ENCODE measurements at places on chromosomes 5 and 9.
A peak's percentile ranks its signal among the peaks of the same experiment; 100 is the strongest.

DNA sequence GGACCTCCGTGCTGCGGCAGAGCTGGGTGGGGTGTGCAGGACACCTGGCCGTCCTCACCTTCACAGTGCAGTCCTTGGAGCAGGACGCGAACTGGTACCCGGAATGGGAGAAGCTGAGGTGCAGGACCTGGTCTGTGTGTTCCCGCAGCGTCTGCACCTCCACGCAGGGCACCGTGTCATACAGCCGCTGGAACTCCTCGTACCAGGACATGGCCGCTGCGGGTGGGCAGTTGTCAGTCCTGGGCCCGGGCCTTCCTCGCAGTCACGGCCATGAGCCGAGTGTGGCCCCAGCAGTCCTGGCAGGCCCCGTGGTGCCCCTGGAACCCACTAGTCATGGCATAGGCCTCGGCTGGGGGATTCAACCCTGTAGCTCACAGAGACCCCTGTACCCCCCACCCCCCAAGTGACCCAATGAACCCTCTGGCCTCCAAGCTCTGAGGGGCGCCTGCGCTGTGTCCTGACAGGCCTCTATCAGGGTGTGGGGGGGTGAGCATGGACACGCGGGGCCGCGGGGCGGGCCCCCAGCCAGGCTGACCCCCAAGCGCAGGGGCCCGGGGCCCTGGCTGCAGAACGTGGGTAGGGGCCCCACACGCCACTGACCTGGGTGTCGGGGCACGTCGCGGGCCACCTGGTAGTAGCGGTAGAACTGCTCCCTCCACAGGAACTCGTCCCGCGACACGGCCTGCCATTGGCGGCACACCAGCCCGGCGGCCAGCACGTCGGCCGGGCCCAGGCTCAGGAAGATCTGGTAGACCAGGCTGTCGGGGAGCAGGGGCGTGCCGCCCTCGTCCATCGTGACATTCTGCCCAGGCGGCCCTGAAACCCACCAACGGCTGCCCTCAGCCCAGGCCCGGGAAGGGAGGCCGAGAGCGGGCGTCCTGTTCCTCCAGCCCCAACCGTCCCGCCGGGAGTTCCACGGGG, 987 bp downstream of the FBXW5 start:
- DNase-seq, result peak; percentile 81

GRCh38 chr9:117392992-117393391, 21.9 kb downstream of the ASTN2 start:
- DNase-seq, result no peak

GRCh38 chr5:149001162-149001561, 61.7 kb downstream of the SH3TC2 start:
- no peak for DNase-seq

DNA sequence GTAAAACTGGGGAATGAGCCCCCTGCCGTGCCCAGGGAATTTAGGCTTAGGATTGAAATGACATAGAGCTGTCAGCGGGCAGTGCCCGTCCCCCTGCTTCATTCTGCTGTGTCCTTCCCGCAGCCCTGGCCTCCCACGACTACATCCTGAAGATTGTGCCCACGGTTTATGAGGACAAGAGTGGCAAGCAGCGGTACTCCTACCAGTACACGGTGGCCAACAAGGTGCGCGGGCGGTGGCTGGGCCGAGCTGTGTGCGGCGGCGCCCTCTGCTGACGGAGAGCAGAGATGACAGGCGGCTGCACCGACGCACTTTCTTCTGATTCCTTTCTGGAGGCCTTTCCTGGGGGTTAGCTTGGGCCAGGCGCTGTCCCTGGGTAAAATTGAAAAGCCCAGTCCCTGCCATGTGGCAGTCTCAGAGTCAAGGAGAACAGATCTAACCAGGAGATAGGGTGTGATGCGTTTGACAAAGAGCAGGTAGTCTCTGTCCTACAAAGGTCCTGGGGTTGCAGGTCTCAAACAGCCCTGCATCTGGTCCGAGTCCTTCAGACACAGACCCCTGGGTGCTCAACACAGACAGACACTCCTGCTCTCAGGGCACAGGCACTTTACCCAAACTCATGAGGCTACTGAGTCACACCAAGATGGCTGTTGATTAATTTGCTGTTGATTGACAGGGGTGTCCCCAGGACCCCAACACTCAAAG, 26.8 kb upstream of the RPL26L1 start:
- DNase-seq, result peak; percentile 80

GRCh38 chr5:16311666-16312065, 132.1 kb upstream of the MARCHF11 start:
- DNase-seq, result no peak

DNA sequence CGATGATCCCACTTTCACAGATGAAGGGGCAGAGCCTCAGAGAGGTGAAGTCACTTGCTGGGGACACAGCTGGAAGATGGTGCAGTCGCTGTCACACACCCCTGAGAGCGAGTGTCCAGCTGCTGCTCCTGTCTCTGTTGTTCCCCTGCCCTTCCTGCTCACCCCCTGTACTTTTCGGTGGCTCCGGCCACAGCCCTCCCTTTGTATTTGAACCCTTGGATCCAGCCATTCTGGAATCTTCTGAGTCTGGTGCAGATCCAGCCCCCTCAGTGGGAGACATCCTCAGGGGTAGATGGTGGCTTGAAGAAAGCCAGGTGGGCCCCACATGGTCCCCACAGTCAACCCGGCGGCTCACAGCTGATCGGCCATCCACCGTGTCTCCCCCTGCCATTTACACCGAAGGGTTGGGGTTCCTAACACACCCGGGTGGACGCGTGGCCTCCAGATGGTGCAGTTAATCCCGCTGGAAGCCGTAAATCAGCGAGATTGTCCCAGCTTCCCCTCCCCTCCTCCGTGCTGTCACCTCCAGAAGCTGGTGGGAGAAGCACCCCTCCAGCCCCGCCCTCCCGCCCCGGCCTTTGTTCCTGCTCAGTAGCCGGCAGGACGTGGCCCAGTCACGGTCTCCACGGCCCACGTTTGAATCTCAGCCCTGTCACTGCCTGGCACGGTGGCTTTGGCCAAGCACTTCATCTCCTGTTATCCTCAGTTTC, 204.8 kb downstream of the C9orf50 start:
- no peak for DNase-seq

DNA sequence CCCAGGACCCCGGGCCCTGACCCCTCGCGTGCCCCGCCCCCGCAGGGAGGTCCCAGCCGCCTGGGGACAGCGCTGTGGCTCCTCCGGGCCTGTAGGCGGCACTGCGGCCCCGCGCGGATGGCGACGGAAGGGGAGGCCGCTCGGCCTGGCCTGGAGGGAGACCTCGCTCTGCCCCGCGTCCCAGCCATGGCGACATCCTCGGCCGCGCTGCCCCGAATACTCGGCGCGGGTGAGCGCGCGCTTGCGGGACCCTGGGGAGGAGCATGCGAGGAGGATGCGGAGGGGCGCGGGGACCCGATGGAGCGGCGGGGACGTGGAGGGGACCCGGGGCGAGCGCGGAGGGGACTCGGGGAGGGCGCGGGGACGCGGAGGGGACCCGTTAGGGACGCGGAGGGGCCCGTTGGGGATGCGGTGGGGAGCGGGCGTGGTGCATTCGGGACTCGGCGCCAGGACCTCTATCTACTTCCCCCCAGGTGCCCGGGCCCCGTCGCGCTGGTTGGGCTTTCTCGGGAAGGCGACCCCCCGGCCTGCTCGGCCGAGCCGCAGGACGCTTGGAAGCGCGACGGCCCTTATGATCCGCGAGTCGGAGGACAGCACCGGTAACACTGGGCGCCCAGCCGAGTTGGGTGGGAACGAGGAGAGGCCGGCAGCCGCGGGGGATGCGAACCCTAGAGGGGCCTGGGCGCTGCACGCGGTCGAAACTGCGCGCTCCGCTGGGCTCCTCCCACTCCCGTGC, at the start of gene MRPS2:
TSS of gene MRPS2 (plus strand) at position 158 of the 736 bp plus-strand sequence. CDS start at position 187, 29 bp downstream.
- peak; percentile 96 for DNase-seq

DNA sequence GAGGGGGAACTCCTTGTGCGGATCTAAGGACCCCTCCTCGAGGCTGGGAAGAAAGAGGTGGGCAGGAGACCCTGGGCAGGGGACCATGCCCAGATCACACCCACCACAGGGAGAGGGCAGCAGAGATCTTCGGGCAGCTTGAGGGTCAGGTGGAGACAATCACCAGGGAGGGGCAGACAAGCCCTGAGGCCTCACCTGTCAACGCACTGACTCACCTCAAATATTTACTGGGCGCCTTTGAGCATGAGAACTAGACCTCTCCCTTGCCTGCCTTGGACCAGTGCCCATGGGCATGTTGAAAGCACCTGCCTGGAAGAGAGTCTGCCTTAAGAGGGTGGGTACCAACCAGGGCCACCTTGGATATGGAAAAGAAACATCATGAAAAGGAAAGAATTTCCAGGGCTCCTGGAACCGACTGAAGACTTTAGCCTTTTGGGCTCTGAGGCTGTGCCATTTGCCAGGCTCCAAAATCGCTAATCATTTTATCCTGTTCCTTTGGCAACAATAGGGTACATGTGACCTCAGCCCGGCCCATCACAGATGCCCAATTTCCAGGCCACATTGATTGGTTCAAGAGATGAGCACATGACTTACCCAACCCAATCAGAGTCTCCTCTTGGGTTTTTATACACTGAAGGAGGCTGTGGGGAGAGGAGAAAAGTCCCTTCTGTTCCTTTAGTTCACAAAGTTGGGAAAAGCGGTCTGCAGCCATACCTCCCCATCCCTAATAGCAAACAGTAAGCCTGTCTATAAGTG, 10.4 kb upstream of the SPINK4 start:
- no peak for DNase-seq

- DNase-seq, result no peak
Measured at GRCh38 chr5:9474219-9475002, 71.5 kb downstream of the SEMA5A start.

DNA sequence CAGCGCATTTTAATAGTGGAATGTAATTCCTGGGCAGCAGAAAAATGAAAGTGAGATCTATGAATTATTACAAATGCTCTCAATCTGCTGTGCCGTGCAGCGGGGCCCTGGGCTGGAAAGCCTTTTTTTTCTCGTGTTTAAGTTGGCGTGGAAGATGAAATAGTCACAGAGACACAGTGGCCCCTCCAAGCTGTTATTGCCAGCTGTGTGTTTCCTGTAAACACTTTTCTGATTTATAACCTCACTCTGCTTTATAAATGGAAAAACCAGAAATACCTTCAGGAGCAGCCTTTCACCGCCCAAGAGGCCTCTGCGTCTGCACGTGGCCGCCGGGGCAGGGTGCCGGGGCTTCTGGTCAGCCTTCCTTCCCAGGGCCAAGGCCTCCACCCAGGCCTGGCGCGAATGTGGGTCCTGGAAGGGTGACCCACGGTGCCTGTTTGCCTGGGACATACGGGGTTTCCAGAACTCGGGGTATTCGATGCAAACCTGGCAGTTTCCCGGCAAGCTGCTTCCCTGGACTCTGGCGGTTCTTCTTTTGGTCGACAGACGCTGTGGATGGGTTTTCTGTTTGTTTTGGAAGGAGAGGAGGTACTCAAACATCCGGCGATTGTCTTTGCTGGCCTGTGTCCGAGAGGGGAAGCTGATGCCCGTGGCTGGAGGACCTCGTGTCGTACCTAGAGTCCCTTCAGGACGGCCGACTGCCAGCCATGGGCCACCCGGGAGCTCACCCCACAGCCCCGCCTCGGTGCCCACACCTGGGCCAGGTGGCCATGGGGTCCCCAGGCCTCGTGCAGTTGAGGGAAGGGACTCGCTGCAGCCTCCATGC, 256.7 kb downstream of the PARP8 start:
- no peak for DNase-seq

DNA sequence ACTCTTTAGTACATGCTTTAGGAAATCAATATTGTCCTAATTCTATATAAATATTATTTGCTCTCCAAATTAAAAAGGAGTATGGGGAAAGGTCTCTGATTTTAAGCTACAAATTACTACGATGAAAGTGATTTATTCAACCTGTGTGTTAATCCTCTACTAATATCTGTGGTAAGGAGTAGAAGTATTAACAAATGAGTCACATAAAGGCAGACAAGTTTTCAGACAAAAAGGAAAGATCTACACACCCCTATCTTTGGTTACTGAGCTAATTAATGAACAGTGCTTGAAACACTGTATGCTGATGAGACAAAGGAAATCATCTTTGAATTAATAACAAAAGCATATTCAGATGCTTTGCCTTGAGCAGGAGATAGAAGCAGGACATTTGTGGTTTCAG, 15.9 kb downstream of the LOX start:
- no peak for DNase-seq

DNA sequence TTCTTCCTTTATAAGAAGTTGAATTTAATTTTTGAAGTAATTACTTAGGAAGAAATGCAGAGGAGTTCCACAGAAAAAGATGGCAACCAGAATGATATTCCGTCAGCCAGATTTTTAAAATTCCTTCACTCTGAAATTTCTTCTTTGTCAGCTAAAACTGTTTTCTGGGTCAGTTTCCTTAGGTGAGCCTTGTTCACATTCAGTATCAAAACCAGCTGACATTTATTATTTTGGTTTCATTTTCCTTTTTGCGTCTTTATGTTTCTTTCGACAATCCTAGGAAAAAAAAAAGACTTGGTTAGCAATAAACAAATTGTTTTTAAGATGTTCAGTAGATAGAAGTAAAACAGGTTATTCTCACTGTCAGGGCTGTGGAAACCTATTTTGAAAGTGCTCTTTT, 4.1 kb upstream of the IARS1 start:
- DNase-seq, result no peak

DNA sequence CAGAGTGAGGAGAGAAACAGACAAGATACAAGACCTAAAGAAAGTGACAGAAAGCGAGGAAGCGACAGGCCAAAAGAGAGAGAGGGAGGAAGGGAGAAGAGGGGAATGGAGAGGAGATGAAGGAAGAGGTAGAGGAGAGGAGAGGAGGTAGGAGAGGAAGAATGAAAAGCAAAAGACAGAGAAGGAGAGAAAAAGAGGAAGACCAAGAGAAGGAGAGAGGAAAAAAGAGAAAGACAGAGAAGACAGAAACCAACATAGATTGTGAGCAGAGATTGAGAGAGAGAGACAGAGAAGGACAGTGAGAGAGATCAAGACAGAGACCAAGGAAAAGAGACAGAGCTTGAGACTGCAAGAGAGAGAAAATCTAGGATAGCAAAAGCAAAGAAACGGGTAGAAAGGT, 58.6 kb upstream of the FNIP1 start:
- DNase-seq, result no peak

GRCh38 chr5:95746722-95747679, 15.9 kb downstream of the RHOBTB3 start:
- DNase-seq, result no peak

- no peak for DNase-seq
Measured at GRCh38 chr9:87250205-87250604, 247.5 kb upstream of the DAPK1 start.

DNA sequence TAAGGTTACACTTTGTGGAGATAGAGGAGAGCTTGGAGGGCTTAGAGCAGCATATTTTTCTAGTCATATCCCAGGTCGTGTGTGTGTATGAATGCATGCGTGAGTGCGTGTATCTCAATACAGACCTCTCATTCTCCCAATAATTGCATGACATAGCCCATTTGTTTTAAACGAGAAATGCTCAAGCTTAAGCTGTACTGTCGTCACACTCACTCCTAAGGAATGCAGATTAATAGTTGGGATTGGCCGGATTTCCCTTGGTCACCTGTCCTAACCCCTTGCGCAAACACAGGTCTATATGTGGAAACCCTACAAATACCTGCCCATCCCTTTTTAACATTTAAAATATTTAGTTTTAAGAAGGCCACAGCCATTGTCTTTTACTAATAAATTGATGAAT, 165.8 kb downstream of the SEMA5A start:
- no peak for DNase-seq

All from GM13977 (cell line).